ENCODE measurements at places on chromosomes 6 and 20. TPM values are rescaled to one million over a fixed set of nuclear protein-coding genes. Genes with fewer than 3 reads are reported as not detected.

Gene KCNB1
- under 0.01 TPM for total RNA-seq

Gene GHRH
- total RNA-seq, result not detected

Gene LINC00237
- not detected for total RNA-seq

Gene TRIM10
- under 0.01 TPM for total RNA-seq

Gene SPEF1
- total RNA-seq, result not detected

Gene SIGLEC1
- not detected for total RNA-seq

Gene RPP21
- total RNA-seq, result 16.1 TPM

Gene SLC22A2
- total RNA-seq, result not detected

Gene CD93
- total RNA-seq, result 129 TPM

Gene RNF39
- total RNA-seq, result not detected

Gene NTSR1
- under 0.01 TPM for total RNA-seq

Gene PAK5
- not detected for total RNA-seq

Gene HDGFL1
- total RNA-seq, result not detected

Gene MYMX
- total RNA-seq, result not detected

Gene SCUBE3
- total RNA-seq, result 0.60 TPM

Gene CD40
- 2.2 TPM for total RNA-seq

Gene INSM1
- total RNA-seq, result not detected

Gene DDR1
- 6.3 TPM for total RNA-seq

Gene ZBTB12
- total RNA-seq, result 3.6 TPM
